ENCODE measurements at places on chromosomes 2 and 18. TPM values are rescaled to one million over a fixed set of nuclear protein-coding genes. Genes with fewer than 3 reads are reported as not detected.

The TBR1 gene
- total RNA-seq, result not detected

The MALT1 gene
- 9.6 TPM for total RNA-seq

The CNDP1 gene
- total RNA-seq, result under 0.01 TPM

The FEV gene
- total RNA-seq, result not detected

The DNAJC5G gene
- total RNA-seq, result 1.3 TPM

The C2orf76 gene
- 12.5 TPM for total RNA-seq

The IL36RN gene
- total RNA-seq, result not detected

GRCh38 chr2:78561876-78562275 is 463.6 kb upstream of the REG3G start:
- H3K36me3 ChIP-seq, result no peaks in the 10 kb centered on the region

GRCh38 chr2:15047184-15047583 is 414.7 kb downstream of the LRATD1 start:
- no peaks in the 10 kb centered on the region for H3K27me3 ChIP-seq
- no peaks in the 10 kb centered on the region for H3K36me3 ChIP-seq
- no peak for DNase-seq
- no peak overlapping the region for H3K27ac ChIP-seq

GRCh38 chr2:148888986-148889385 is 14.0 kb downstream of the KIF5C start:
- peaks cover 13% of the 10 kb centered on the region for H3K4me1 ChIP-seq
- H3K27ac ChIP-seq, result no peak overlapping the region
- H3K4me3 ChIP-seq, result no peak overlapping the region
- H3K27me3 ChIP-seq, result no peaks in the 10 kb centered on the region
- DNase-seq, result no peak

GRCh38 chr2:150075831-150076230 is 411.6 kb downstream of the RND3 start:
- no peak overlapping the region for H3K27ac ChIP-seq
- DNase-seq, result no peak
- H3K4me1 ChIP-seq, result no peaks in the 10 kb centered on the region
- H3K36me3 ChIP-seq, result no peaks in the 10 kb centered on the region

- no peaks in the 10 kb centered on the region for H3K4me1 ChIP-seq
- no peak for DNase-seq
- H3K27me3 ChIP-seq, result no peaks in the 10 kb centered on the region
- H3K27ac ChIP-seq, result no peak overlapping the region
- H3K4me3 ChIP-seq, result no peak overlapping the region
Observed at GRCh38 chr2:238761868-238762267, 86.0 kb upstream of the TWIST2 start.
